ENCODE measurements at places on chromosomes 13 and 19. TPM values are rescaled to one million over a fixed set of nuclear protein-coding genes. Genes with fewer than 3 reads are reported as not detected.

GRCh38 chr13:31150315-31150985, 11.3 kb downstream of the HSPH1 start:
- no peak for DNase-seq

- no peak for DNase-seq
These were observed 967 bp downstream of the REXO1 start for GRCh38 chr19:1847348-1847683.

DNA sequence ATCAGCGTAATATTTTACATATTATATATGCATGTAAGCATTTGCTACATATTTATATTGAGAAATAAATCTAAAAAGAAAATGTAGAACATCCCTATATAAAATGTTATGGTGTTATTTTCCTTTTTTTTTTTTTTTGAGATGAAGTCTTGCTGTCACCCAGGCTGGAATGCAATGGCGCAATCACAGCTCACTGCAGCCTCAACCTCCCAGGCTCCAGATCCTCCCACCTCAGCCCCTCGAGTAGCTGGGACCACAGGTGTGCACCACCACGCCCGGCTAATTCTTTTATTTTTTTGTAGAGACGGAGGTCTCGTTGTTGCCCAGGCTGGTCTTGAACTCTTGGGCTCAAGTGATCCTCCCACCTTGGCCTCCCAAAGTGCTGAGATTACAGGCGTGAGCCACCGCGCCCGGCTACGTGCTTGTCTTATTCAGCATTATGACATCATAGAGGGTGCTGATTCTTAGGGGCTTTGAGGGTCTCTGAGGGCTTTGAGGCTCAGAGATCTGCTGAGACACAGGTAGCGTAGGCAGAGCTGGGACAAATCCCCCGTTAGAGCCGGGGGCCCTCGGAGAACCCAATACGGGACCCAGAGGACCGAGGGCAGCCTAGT, 101.9 kb downstream of the GADD45B start:
- no peak for DNase-seq

DNA sequence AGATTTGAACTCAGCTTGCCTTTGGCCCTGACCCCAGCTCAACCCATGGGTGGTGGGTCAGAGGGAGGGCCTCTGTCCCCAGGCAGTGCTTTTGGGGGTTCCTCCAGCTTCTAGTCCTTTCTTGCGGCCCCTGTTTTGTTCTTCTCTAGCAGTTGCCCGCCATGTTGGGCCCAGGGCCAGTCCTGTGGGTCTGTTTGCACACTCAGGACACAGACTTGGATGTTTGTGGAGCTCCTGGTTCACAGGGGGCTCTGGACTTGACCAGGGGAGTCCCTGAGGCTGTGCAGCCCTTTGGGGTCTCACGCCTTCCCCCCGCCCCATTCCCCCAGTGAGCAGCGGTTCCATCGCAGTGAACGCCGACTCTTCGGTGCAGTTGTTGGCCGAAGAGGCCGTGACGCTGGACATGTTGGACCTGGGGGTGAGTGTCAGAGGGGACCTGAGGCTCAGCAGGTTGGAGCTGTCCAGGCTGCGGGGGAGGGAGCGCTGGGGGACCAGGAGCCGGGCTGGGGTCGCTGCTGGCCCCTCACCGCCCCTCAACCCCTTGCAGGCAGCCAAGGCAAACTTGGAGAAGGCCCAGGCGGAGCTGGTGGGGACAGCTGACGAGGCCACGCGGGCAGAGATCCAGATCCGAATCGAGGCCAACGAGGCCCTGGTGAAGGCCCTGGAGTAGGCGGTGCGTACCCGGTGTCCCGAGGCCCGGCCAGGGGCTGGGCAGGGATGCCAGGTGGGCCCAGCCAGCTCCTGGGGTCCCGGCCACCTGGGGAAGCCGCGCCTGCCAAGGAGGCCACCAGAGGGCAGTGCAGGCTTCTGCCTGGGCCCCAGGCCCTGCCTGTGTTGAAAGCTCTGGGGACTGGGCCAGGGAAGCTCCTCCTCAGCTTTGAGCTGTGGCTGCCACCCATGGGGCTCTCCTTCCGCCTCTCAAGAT, 2.5 kb downstream of the ATP5F1D start:
- peak; percentile 84 for DNase-seq

DNA sequence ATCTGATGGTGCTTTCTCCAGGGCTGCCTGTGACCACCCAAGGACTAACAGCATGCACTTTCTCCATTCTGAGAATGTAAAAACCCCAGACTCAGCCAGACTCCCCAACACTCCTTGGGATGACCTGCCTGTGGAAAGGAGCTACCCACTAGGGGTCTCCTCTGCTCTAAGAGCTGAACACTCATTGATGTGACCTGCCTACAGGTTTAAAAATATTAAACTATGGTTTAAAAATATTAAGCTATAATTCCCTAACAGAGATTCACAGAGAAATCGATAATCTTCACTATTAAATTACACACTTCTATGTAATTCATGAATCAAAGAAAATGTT, 696.2 kb upstream of the SLITRK5 start:
- no peak for DNase-seq

GRCh38 chr13:27663947-27664346, 42.3 kb downstream of the POLR1D start:
- no peak for DNase-seq

- DNase-seq: no peak
These were observed 41.5 kb downstream of the EFNA2 start for GRCh38 chr19:1327125-1327524.

DNA sequence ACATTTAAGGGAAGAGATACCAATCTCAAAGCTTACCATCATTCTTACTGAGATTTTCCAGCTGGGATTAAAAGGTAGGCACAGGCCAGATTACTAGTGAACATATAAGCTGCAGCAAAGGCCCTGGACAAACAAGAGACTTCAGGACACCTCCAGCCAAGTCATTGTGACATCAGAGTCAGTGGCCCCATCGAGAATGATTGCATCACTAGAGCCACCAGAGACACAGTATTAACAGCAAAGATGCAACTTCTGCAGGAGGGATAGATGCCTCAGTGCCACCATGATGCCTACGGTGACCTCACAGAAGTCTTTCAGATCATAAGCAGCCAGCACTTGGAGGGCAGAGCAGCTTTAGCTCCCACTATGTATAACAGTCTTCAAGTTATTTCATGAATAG, 8.6 kb downstream of the RUBCNL start:
- DNase-seq: no peak

GRCh38 chr13:63307228-63307627, 1891.6 kb upstream of the PCDH20 start:
- DNase-seq: no peak

DNA sequence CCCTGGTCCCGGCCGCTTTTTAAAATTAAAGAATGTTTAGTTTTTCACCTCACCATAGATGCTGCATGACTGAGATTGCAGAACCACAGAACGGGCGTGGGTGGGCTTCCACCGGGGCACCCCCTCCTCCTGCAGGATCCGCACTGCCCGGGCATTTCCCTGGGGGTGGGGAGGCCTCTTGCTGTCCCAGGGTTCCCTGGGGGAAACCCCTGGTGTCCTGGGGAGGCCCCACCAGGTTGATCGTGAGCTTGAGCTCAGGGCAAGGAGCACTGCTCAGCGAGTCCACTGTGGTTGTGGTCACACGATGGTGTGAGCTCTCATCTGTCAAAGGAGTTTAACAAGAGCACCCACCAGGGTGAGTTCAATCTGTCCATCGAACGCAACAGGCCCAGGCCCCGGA, 11.4 kb upstream of the TCF3 start:
- DNase-seq: no peak

- no peak for DNase-seq
These were observed 15.1 kb downstream of the LHFPL6 start for GRCh38 chr13:39587939-39588338.

- DNase-seq: no peak
These were observed 540.0 kb downstream of the LMO7 start for GRCh38 chr13:76175961-76176725.

DNA sequence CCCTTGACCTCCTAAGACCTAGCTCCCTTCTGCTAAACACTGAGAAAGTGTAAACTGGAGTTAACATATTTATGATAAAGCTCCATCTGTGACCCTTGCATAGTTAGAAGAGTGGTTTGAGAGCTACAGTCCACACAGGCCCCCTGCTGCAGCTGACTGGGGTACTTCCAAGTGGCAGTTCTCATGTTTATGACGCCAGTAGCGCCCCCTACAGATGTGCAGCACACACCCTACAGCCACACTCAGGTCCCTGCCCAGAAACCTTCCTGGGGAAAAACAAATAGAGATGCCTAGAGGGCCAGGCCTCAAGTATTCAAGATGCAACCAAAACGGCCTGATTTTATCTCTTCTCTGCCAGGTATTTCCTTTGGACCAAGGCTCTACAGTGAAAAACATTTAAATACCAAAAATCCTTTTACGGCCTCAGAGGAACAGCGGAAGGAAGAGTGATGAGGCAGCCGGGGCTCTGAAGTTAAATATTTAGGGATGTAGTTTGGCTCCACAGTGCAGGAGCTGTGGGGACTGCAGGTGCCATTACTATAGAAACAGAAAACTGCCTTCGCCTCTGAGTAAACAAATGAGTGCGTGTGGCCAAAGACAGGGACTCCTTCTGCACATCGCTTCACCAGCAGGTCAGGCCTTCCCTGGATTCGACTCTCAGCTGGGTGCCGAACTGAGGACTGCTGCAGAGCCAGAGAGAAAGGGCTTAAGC, 553.1 kb downstream of the EFNB2 start:
- no peak for DNase-seq

- DNase-seq: no peak
These were observed 452 bp downstream of the PIAS4 start for GRCh38 chr19:4007836-4008539.

The THSD1 gene
- total RNA-seq: 0.75 TPM

The ZNF154 gene
- total RNA-seq: 26.2 TPM

The TMPRSS9 gene
- total RNA-seq: 0.12 TPM

The FFAR2 gene
- not detected for total RNA-seq

The LMTK3 gene
- total RNA-seq: 3.3 TPM

The MISP gene
- total RNA-seq: 0.14 TPM

The ZNF560 gene
- not detected for total RNA-seq

The CGB3 gene
- not detected for total RNA-seq

The DPF1 gene
- total RNA-seq: 35.5 TPM

The MZT1 gene
- 19.0 TPM for total RNA-seq

The MUC16 gene
- total RNA-seq: not detected

The CFAP97D2 gene
- not detected for total RNA-seq

Measured in neural crest cell (in vitro differentiated cells).